ENCODE measurements at places on chromosomes 5 and 9.
A peak's percentile ranks its signal among the peaks of the same experiment; 100 is the strongest.

DNA sequence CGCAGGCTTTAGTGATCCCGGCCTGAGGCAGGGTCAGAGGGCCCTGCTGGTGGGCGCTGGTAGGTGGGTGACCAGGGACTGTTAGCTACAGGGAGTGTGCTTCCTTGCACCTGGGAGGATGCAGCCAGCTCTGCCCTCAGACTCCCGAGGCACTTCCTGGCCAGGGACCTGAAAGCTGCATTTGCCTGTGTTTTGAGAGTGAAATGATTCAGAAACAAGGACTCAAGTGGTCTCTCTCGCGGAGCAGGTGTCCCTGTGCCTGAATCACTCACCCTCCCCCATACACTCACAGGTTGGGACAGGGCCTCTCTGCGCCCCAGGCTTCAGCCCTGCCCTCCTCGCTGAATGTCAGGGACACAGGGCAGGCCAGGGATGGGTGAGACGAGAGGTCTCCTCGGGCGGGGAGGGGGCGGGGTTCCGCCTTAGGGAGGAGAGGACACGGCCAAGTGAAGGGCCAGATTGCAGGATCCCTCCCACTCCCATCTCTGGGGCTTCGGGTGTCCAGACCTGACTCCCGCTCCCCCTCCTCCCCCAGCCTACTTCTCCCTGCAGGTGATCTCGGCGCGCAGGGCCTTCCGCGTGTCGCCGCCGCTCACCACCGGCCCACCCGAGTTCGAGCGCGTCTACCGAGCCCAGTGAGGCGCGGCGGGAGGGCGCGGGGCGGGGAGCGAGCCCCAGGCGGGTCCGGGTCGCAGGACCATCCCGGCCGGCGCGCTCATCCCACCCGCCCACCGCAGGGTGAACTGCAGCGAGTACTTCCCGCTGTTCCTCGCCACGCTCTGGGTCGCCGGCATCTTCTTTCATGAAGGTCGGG is 1.5 kb downstream of the LTC4S start:
- no peak for DNase-seq

- no peak for DNase-seq
Observed at GRCh38 chr9:71626395-71626794, 141.9 kb downstream of the CEMIP2 start.

DNA sequence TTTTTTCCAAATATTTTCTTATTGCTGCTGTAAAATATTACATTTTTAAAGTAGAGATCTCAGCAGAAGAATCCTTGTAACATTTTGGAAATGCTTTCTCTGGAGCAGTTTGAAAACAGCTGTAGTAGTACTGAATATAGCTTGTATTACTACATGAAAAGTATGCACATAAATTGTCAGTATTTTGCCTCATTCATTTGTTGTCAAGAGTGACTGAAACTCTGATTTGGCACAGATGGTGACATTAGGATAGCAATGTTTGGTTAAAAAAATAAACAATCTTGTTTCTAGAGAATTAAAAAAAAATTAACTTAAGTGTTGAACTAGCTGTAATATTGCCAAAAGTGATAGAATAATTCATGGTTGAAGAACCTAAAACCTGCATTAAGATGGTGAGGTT is 90.4 kb downstream of the NNT start:
- no peak for DNase-seq

DNA sequence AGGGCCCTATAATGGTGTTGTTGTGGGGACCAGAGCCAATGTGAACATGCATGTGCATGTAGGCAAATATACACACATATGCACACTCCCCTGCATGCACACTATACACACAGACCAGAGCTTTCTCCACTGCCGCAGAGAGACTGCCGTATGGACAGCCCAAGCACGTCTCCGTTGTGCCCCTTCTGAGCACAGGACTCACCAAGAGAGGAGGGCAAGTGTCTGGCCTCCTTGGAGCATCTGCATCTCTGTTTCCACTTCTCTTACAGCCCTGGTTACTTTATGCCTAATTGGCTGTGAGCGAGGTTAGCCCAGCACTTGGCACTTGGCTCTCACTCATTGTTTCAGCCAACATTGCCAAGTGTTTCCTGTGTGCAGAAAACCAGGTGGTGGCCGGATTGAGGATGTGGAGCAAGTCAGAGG is 30.4 kb downstream of the CSF2 start:
- peak; percentile 39 for DNase-seq

DNA sequence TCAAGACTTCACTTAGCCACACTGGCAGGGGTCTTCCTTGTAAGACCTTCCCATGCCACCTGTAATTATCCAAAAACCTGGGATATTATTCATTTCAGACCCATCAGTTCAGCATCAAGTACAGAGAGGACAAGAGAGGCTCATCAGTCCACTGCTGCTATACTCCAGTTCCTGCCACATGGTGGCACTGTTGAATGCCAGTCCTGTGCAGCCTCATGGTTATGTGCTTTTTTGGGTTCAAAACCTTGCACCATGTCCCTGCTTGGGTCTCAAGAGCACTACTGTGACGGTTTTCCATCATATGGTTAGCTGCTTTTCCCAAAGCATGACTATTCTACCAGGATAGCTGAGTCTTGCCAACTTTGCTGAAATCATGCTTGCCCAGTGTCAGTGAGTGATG is 8.5 kb downstream of the PTGS1 start:
- DNase-seq = peak; percentile 27
